ENCODE measurements at places on chromosomes 2 and 18.

- no peak for DNase-seq
Observed at GRCh38 chr2:177992992-177993391, 79.6 kb downstream of the PDE11A start.

DNA sequence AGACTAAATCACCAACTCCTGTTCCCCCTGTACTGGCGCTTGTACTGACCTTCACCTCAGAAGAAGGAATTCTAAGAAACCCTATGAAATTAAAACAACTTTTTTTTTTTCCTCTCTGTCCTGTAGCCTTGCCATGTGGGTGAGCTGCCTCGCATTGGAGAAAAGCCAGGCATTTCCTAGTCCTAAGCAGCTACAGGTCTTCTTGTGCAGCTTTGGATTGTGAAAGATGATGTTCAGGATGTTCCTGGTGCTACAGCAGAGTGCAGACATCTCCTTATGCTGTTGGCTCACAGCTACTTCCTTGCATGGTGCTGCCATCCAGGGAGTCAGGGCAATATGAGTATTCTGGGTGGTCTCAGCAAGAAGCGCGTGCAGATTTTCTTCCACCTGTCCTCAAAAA, 11.9 kb downstream of the PIK3C3 start:
- DNase-seq: no peak

DNA sequence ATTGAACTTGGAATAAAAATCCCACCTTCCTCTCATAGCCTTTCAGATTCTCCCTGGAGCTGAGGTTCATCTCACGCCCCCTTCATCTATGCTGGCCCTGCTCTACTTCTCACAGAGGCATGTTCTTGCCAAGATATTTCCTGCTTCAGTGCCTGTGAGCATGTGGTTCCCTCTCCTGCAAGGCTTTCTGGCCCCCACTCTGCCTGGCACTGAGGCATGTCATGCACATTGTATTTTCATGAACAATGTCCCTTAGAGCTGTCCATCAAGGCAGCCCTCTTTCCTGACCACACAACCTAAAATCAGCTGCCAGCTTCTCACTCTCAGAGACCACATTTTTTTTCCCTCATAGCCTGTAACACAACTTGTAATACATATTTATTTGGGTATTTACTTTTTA, 18.0 kb upstream of the HK2 start:
- no peak for DNase-seq

DNA sequence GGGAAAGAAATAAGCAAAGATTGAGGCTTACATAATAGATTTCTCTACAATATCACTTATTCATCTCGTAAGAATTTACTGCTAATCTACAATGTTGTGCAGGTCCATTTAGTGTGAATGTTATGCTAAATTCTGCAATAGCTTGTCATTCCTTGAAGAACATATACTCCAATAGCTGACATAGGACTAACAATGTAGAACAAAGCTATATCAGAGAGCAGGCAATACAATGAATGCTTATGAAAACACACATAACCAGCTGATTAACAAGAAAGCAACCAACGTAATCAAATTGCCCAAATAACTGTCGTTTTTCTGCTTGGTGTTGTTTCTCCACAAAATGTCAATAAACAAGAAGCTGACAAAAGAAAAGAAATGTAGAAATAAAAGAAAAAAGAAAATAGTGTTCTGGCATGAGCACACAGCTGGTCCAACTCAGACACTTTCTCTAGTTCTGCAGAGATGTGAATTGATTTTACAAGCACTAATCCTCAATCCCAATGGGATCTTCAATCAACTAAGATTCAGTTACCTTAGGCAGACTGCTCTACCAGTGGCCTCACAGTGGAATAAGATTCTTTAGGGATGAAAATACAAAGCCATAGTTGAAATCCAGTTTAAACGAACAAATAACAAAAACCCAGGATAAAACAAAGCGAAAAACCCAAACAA, 1024.7 kb upstream of the PIK3C3 start:
- no peak for DNase-seq

DNA sequence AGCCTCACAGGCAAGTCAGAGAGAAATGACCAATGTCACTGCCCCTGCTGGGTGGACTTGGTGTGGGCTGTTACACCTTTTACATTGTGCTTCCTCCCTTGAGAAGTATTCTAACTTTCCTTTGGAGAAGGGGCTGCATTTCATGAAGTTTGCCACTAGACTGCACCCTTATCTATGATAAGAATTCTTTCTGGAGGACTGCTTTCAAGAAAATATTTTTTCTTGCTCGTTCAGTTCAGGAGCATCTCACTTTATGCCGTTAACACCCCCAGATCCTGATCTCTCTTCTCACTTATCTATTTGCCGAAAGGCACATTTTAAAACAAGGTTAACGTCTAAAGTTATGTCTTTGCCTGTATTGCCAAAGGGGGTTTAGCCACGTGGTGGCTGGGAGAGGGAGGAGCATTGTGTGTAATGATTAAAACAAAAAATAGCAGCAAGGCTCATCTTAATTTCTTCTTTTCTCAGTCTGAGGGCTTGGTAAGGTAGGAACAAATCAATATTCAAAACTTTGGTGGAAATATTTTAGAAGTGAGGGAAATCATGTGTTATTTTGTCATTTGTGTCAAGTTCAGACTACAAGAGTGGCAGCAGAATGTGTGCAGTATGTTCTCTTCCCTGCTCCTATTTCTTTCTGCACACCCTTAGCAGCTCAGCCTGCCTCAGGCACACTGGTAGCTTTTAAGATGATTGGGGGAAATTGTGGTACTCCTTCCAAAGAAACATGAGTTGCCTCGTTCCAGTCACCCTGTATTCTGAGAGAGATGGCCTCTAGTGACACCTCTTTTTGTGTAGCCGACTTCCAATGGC, 1.6 kb upstream of the IGFBP5 start:
- no peak for DNase-seq

GRCh38 chr2:207928079-207928478, 97.2 kb downstream of the PLEKHM3 start:
- DNase-seq: no peak

DNA sequence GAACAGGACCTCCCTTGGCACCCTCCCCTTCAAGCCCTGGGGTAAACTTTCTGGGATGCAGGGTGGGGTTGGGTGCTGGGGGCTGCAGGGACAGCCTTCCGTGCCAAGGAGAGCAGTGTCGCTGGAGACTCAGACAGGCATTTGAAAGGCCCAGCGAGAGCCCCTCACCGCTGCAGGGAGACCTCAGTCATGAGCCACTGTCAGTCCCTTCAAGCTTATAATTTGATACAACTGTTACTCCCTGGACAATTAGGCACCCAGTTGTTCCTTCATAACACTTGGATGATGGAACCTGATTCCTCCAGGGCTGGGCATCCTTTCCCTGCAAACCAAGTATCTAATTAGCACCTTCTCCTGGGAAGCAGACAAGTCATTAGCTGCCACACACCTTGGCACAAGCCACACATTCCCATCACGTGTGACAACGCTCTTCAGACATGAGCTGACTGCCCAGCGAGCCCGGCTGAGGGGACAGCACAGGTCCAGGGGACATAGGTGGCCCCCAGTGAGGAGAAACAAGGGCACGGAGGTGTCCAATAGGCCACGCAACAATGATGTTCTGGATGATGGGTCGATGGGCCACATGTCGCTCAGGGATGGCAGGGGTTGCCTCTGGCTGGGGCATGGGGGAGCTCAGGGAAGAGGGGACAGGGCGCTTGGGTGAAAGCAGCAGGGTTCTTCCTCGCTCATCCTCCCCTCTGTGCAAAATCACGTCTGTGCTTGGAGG, 59.6 kb downstream of the KCNF1 start:
- DNase-seq: no peak

- no peak for DNase-seq
Observed at GRCh38 chr2:145743011-145743410, 1223.1 kb upstream of the ZEB2 start.

DNA sequence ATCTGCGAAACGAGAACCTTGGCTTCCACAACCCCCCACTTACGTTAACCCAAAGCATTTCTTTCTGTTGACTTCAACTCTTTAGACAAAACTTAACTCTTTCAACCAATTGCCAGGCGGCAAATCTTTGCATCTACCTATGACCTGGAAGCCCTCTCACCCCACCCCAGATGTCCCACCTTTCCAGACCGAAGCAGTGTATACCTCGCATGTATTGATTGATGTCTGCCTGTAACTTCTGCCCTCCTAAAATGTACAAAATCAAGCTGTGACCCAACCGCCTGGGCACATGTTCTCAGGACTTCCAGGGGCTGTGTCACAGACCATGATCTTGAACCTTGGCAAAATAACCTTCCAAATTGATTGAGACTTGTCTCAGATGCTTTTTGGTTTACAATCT, 12.3 kb downstream of the AQP12B start:
- DNase-seq: no peak

- DNase-seq: no peak
Observed at GRCh38 chr2:119485336-119486110, 38.8 kb downstream of the SCTR start.

- no peak for DNase-seq
Observed at GRCh38 chr18:28767201-28767600, 590.3 kb upstream of the CDH2 start.

DNA sequence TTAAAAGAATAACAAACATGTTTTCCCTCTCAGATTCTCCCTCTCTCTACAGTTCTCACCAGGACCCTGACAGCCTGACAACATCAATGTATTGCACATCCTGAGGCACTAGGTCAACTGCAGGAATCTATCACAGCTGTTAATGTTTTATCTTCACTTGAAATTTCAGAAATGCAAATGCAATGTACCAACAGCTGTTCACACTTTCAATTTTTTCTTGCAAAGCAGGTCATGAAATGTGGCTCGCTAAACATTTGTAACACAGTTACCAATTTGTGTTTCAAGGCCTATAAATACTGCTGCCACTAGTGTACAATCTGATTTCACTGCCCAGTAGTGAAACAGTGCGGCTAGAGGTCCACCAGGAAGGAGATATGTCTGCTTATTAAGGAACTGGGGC, 147.8 kb downstream of the EXOC6B start:
- DNase-seq: no peak

- DNase-seq: no peak
Observed at GRCh38 chr2:64638502-64639120, 15.1 kb downstream of the SERTAD2 start.

- no peak for DNase-seq
Observed at GRCh38 chr2:188440849-188441248, 149.2 kb downstream of the GULP1 start.

GRCh38 chr2:232931636-232932035, 61.6 kb downstream of the SNORC start:
- no peak for DNase-seq

DNA sequence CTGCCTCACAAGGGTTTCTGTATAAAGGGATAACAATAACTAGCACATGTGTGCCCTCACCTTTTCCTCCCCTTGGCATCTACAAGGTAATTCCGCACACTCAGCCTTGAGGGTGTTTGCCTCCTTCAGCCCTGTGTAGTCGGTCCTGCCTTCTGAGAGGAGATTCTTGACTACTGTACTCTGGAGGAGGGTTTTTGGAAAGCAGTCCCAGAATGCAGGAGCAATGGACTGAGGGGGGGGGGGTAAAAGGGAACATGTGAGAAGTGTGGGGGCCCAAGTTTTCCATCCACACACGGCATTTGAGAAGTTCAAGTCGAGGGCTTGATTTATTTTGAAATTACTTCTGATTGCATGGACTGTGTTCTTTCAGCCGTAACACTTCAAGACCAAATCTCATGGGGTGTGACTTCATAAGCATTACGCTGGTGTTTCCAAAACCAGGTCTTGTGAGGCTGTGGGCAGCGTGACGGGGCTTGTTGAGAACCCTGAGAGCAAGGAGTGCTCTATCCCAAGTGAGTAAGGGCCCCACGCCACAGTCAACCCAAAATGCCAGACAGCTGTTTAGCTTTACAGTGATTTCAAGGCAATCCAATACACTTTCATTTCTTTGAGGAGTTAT, 198.7 kb upstream of the MEIS1 start:
- no peak for DNase-seq

DNA sequence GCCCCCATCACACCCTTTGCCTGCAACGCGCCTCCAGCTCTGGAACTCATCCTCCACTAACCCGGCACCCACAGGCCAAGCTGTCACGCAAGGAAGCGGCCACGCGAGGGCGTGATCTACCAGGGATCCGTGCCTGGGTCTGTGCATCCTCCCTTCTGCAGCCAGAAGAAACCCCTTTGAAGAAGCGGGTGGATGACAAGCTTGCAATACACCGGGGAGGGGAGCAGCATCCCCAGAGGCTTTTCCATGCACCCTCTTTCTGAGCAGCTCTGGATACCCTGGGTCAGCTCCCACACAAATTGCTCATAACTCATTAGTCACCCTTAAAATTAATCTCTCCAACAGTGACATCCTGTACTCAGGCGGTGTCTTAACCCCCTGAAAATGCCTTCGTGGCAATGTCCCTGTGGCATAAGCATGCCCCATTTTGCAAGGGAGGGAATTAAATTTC, 47.6 kb downstream of the PDCL3 start:
- peak; percentile 75 for DNase-seq

GRCh38 chr2:214504599-214505376, 93.9 kb downstream of the VWC2L start:
- DNase-seq: no peak

Measured in muscle of arm (tissue), 14 donors.